Urinary bladder (tissue), 4 donors: ENCODE measurements at places on chromosomes 3 and 15.
A peak's percentile ranks its signal among the peaks of the same experiment; 100 is the strongest.

DNA sequence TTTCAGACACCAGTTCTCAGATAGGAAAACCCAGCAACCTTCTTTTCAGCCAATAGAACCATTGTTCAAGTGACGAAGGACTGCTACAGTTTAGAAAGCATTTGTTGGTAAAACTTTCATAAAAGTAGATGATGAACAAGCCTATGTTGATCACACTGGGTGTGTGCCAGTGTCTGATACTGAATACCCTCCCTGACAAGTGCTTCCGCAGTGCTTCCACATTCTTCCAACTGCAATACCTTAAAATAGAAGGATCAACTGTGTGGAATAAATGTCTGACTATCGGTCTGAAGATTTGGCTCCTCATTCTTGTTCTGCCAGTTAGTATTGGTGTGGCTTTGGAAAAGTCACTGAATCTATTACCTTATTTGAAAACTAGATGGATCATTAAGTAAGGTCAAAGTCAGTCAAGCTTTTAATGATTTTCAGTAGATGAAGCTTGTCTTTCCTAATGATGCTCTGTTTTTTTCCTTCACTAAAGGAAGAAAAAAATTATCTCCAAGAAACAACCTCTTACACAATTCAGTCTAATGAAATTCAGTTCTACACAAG is 479.4 kb upstream of the CBLB start:
- DNase-seq, result no peak

- DNase-seq, result no peak
These were observed 46.2 kb downstream of the NR1D2 start for GRCh38 chr3:23991306-23991682.

GRCh38 chr3:183117056-183117455 is 17.8 kb upstream of the MCCC1 start:
- no peak for DNase-seq

DNA sequence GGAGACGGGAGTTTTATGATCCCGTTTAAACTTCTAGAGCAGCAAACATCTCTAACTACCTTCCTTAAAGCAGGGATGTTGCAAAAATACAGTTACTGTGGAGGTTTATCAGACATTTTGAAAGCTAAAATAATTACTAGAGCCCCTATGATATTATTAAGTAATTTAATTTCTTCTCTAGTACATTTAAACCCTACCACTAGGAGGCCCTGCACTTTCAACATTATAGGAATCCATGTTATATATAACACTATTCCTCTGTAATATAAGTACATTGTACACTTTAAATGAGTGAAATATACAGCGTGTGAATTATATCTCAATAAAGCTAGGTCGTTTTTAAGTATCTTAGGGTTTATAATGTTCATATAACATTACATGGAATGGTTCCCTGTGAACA is 11.5 kb downstream of the SETMAR start:
- no peak for DNase-seq

- DNase-seq, result no peak
These were observed 33.0 kb downstream of the MYZAP start for GRCh38 chr15:57624730-57625129.

DNA sequence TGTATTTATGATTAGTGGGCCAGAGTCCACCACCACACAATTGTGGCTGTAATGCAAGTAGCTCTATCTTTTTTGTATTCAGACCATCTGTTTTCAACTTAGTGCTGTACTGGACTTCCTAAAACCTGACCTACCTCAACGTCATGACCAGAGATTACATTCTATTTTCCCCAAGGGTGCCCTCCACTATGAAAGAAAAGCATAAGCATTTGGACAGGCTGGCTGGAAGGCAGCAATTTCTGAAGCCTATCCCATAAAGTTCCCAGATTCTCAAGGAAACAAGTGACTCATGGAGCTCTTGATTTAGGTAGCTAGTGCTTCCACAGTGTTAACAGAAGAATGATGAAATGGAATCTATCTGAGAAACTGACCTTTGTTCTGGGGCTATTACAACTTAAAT is 75.8 kb downstream of the COL8A1 start:
- no peak for DNase-seq

GRCh38 chr15:33559207-33559890 is 248.6 kb downstream of the RYR3 start:
- DNase-seq, result no peak

GRCh38 chr3:118447339-118447738 is 587.3 kb downstream of the IGSF11 start:
- DNase-seq, result no peak

DNA sequence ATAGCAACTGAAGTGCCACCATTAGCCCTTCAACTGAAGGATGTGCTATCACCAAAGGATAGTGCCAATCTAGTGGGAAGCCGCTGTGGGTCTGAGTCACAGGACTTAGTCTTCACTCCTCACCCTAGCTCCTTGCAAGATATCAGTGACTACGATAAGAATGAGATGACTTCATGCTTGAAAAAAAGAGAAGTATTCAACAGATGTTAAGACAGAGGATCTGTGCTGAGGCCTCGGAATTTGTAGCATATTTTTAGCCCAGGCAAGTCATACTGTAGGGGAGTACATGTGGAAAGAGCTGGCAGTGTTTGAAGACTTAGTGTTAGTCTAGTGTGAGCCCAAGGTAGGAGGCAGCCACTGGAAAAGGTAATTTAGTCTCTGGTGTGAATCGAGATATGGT is 270.7 kb upstream of the LRTM1 start:
- DNase-seq, result no peak

GRCh38 chr15:76987896-76988860 is 6.7 kb upstream of the PSTPIP1 start:
- no peak for DNase-seq

DNA sequence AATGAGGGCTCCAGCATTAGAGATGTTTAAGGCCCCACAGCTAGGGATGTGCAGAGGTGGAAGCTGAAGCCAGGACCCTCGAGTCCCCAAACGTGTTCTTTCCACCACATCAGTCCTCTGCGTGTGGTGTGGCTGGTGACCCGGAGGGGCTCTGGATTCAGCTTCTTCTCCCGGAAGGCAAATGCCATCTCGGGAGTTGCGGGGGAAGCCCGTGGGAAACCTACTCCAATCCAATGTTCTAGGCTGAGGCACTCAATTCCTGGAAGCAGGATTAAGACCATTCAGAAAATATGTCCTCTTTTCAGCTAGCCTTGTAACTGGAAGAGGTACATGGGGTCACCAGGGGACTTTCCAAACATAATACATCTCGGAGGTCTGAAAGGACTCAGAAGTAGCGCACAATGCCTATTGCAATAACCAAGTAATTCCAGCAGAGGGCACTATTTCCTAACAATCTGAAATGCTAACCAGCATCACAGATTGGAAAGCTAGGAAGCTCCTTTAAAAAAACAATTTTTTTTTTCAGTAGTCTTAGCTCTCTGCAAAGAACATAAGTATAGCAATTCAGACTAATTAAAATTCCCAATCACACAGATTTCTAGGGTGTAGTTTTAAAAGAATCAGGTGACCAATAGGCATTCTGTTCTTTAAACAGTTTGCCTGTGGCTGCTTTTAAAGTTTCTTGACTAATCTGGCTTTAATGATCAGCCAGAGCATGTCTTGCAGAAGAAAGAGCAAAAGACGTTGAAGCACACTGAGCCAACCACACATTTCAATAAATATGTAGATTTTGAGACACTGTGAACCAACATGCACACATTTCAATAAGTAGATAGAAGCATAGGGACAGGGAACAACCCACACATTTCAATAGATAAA is 36.1 kb downstream of the BNC1 start:
- DNase-seq, result peak; percentile 48

- DNase-seq, result no peak
These were observed 19.9 kb upstream of the NFKBIZ start for GRCh38 chr3:101829437-101829830.

DNA sequence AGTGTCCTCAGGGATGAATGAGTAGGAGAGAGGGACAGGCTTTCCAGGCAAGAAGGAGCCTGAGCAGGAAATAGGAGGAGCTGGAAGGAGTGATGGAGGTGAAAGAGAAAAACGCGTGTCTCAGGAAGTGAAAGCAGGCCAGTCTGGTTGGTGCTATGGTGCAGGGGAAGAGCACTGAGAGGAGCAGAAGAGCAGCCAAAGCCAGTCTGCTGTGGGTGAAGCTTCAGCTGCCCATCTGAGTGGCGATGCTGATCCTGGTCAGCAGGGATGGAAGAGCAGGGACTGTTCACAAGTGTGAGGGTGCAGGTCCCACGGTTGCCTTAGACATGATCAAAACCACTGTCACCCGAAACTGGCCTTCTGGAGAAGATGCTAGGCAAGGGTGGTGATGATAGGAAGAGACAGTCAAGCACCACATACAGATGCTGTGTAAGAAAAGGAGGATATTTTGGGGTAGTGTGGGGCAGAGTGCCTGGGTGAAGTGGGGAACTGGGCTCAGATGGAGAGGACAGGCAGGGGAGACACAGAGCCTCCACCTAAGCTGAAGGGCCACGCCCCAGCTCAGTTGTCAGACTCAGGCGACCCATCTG is 5.5 kb upstream of the KY start:
- no peak for DNase-seq

- no peak for DNase-seq
These were observed 9.2 kb downstream of the LTF start for GRCh38 chr3:46455231-46456115.

- no peak for DNase-seq
These were observed 7.8 kb upstream of the GPR171 start for GRCh38 chr3:151210676-151211381.

DNA sequence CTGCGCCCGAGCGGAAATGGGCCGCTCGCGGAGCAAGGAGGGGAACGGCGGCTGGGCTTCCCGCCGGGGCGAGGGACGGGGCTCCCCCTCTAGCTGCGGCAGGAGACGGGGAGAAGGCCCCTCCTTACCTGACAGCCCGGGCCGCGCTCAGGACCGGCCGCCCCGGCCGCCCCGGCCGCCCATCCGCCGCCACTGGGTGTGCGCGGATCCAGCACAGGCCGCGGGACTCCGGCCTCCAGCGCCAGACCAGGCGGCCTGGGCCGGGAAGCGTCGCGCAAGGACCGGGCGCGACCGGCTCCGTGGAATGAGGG is 296 bp downstream of the TPRA1 start:
- DNase-seq, result no peak

GRCh38 chr3:150177673-150178381 is 207.1 kb upstream of the PFN2 start:
- DNase-seq, result no peak

GRCh38 chr3:10527295-10528001 is 22.1 kb upstream of the ATP2B2 start:
- no peak for DNase-seq

DNA sequence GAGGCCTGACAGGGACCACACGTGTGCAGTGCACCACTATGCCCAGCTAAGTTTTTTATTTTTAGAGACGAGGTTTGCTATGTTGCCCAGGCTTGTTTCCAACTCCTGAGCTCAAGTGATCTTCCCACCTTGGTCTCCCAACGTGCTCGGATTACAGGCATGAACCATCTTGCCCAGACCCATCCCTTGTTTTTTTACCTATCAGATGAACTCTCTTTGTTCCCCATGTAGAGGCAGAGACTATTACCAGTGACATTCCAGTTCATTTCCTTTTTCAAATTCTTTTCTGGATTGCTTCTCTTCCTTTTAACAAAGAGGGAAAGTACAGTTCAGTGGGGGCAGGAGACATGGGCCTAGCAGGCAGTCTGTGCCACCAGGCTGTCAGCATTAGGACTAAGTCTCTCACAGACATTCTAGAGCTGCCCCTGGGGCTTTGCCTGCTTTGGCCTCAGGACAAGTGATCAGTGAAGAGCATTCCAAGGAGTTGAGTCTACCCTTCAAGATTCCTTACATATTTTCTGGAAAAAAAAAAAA is 103.5 kb upstream of the SLC7A14 start:
- peak; percentile 75 for DNase-seq

- DNase-seq, result no peak
These were observed 112.2 kb upstream of the SLC4A7 start for GRCh38 chr3:27596334-27596841.

DNA sequence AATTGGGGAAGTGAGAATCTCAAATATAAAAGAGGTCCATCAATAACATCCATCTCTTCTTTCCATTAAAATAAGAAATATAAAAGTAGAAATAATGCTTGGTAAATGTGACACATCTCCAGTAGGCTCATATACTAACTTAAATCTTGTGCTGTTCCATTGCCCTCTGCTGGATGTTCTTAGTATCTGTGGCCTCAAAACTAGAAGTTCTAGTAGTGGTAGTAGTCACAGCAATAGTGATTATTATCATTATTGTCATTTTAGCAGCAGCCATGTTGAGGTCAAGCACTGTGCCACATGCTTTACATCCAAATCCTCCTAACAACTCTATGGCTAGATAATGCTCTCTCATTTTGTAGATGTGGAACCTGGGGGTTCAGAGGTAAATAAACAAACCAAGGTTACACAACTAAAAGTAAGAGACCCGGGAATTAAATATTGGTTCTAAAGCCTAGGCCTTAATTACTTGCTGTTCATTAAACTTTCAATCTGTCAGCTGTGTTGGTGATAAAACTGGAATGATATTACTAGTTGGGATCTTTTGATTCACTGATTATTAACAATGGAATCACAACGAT is 20.2 kb upstream of the BTLA start:
- peak; percentile 5 for DNase-seq

DNA sequence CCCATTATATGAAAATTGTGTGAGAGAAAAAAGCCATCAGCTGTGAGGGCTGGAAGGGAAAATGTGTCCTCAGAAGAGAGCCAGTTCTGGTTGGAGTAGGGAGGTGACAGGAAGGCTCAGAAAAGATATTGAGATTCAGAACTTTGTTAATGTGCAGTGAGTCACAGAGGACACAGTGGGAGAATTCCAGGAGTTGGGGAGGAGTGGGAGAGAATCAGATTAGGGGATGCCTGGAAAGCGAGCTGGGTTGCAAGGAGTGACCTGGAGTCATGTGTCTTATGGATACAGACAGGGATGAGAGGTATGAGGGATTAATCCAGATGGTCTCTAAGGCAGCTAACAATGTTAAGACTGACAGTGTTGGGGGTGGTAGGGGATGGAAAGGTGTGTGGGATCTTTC is 67.5 kb downstream of the CHST2 start:
- DNase-seq, result no peak

DNA sequence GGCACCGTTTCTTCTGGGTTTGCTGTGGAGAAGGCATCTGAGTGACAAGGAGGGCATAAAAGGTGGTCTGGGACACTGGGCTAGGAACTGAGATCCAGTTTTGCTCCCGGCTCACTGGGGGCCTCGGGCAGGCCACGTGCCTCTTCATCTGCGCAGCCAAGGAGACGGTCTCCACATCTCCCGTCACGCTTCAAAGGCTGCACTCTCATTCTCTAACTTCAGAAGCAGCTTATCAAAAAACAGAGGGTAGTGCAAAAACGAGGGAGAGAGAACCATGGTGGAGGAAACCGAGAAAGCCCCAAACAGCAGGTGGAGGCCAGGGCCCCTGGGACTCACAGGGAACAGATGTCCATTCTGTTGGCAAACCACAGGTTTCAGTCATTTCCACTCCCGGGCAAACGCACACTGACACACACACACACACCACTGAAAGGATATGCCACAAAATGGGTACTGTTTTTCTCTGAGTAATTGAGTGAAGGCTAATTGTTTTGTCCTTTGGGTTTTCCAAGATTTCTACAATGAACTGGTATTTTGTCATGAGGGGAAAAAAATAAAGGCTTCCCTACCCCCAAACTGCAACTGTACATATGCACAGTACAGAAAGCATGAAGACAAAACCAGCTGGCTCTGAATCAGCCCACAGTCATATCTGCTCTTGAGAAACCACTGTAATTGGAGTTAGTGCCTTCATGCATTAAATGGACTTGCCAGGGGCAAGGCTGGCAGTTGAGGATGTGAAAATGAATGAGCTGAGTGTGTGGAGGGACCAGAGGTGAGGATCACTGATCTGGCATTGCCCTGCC is 71.9 kb downstream of the MGLL start:
- DNase-seq, result no peak
